Fibroblast of skin of back (primary cell): ENCODE measurements at places on chromosomes 16 and 17.

DNA sequence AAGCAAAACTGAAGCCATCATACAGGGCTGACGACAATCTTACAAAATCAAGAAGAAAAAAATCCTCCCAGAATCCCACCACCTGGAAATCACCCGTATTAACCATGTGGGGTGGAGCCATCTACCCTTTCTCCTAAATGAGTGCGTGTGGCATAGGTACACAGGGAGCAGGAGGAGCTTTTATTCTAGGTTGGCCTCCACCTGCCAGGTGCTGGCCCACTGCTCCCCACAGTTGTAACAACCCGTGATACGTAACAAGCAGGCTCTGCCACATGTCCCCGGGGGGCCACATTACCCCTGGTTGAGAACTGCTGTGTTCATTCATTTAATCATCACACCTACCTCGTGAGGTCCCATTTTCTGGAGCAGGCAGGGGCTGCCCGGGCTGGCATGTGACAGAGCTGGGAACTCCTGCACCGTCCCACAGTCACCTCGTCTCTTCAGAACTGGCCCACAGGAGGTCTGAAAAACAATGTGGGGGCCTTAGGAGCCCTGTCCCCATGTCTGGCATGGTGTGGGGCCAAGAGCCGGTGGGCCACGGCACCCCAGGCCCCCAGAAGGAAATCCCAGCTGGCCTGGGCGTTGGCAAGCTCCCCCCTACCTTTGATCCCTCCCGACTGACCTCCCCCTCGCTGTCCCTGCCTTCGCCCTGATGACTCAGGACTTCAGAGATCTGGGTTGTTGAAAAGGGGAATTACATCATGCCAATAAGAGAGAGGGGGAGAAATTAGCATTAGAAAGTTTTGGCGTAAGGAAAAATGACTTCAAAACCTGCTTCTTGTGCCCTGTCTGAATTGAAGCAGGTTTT is 12.9 kb downstream of the CMIP start:
- DNase-seq = peak; percentile 86

GRCh38 chr16:19127205-19127604 is 13.4 kb downstream of the ITPRIPL2 start:
- no peak for DNase-seq

GRCh38 chr16:20859699-20860098 is 40.5 kb downstream of the DCUN1D3 start:
- no peak for DNase-seq

- DNase-seq = no peak
These were observed 21.2 kb downstream of the SPHK1 start for GRCh38 chr17:76405607-76405966.

DNA sequence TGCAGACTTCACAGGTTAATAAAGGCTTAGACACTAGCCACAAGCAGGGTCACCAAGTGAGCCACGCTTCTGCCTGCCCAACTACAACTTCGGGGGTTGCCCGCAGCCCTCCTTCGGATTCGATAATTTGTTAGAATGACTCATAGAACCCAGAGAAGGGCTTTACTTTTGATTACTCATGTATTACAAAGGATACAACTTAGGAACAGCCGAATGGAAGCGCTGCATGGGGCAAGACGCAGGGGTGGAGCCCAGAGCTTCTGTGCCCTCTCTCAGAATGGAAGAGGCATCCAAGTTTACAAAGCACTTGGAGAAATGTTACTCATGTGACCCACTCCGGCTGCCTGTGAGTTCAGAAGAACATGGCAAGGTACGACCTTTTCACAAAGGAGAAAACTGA is 7.5 kb upstream of the CDH5 start:
- DNase-seq = peak; percentile 29

GRCh38 chr16:79484237-79484636 is 116.3 kb downstream of the MAF start:
- DNase-seq = no peak

- no peak for DNase-seq
These were observed 64.3 kb downstream of the MYH11 start for GRCh38 chr16:15792563-15792971.

DNA sequence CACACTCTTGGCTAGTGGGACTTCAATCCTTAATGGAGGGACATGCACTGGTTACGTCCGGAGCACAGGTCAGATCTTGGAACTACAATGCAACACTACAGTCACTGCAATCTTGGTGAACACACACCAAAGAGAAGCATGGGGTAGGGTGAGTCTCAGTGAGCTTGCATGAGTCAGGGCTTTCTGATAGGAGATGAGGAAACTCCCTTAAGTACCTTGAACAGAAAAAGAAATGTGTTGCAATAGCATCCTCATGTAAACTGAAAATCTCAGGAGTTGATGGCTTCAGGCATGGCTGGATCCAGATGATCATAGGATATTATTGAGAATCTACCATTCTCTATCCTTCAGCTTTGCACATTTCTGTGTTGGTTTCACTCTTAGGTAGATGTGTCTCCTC is 54.1 kb downstream of the CES1 start:
- no peak for DNase-seq

- no peak for DNase-seq
These were observed 50.6 kb downstream of the RNF112 start for GRCh38 chr17:19461681-19462080.

GRCh38 chr17:40265337-40265736 is 22.3 kb upstream of the CDC6 start:
- DNase-seq = no peak

DNA sequence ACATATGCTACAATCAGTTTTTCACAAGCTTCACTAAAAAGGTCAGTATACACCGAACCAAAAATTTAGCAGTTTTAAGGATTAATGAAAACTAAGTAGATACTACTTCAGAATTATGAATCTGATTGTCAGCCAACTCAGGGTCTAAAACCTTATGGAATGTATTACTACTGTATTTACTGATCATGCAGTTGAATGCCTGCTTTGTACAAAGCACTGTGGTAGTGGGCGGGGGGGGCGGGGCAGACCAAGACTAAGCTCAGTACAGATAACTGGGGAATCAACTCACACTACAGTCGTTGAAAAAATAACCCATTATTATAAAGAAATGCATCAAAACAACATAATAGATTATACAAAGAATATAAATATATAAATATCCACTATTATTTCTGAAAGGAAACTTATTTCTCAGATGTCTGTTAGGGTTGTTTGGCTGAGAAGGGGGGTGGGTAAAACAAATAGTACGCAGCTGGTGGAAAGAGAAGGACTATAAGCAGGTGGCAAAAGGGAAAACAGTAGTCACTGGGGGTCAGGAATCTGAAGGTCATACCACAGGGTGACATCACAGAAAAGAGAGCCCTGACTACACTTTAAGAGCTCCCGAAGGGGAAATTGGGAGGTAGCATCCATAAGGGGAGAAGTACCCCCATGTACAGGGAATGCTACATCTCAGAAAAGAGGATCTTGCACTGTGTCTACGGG is 109.4 kb upstream of the AXIN2 start:
- no peak for DNase-seq

- DNase-seq = no peak
These were observed 66.4 kb downstream of the CMC2 start for GRCh38 chr16:80940069-80940856.

DNA sequence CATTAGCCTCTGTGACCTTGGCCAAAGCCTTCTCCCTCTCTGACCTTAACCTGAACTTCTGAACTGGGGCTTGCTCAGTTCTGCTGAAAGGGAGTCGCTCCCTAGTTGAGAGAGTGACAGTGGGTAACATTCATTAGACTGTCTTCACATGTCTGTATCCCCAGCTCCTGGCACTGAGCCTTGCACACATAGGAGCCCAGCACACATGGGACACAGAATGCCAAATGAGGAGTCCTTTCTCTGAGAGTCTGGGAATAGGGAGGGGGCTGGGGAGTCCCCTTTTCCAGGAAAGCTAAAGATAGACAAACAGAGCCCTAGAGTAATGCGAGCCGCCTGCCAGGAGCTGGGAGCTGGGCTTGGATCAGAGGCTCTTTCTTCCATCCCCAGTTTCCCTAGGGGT is 2.5 kb downstream of the TAC4 start:
- DNase-seq = no peak

GRCh38 chr17:21774263-21774662 is 81.9 kb downstream of the KCNJ18 start:
- no peak for DNase-seq

DNA sequence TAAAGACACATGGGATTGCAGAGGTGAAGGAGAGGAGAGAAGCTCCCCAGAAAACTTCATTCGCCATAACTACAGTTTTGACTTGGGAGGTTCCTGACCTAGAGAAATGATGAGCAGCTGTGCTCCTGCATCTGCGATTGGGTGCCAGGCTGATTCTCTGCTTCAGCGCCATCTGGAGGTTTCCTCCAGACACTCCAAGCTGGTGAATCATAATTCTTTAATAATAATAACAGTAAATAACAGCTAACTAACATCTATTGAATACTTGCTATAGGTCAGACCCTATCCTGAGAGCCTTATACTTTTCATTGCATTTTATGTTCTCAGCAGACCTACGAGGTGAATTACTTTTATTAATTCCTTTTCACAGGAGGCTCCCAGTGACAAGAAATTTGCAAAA is 575.8 kb downstream of the TOX3 start:
- peak; percentile 17 for DNase-seq

DNA sequence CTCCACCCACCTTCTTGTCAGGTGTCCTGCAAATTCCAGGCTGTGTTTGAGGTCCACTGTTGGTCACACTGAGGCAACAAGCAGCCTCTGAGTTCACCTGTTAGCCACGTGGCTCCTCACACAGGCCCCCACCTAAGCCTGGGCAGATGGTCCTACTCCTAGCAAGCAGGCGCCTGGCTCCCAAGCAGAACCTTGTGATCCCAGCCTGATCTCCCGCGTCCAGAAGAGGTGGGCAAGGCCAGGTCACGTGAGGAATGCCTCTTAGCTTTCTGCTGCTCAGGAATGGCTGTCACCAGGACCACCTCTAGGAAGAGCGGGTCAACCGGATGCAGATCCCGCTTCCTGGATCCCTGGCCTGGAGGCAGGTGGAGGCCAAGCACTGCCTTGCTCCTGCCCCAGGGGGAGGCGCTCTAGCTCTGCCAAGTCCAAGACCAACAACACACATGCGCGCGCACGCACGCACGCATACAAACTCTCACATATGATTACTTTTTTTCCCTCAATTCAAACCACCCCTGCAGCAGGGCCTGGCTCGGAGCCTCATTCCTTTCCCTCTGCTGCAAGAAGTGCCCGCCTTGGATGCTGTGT is 9.5 kb downstream of the CYB561 start:
- peak; percentile 30 for DNase-seq

DNA sequence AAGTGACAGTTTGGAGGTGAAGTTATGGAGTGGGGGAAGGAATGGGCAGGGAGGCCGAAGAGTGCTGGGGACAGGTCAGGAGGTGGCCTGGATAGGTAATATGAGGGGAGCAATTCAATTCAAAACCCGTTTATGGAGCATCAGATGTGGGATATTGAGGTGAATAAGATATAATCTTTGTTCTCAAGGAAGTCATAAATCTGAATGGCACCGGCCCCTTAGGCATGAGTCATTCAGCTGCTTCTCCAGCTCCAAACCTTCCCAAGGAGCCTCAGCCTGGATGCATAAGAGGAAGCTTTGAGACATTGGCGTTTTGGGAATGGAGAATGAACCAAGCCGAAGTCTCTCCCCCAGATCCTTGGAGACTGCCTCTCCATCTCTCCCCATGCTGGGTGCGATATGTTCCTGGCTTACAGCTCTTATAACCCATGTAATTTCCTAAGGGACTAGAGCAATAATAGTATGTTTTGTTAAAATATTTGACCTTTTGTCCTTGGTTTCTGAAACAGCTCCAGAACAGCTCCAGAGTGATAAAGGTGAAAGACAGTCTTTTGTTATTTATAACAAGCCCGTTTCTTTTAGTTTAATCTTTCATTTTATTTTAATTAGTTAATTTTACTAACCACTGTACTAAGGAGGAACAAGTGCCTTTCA is 1.7 kb downstream of the TUBG2 start:
- DNase-seq = peak; percentile 67

- no peak for DNase-seq
These were observed 101.0 kb downstream of the SYCE1L start for GRCh38 chr16:77300256-77300655.

DNA sequence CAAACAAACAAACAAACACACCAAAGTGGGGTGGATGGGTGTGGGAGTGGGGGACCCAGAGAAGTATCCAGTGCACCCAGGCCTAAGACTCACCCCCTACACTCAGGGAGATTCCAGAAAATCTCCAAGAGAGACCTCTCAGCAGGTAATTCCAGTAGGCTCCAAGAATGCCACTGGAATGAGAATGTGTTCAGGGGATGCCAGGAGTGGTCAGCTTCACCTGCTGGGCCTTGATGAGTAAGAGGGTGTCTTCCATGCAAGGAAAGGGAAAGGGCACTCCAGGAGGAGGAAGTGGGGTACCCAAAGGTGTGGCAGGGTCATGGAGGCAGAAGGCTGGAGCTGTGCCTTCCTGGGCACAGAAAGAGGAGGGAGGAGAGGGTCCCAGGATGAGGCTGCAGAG is 9.9 kb downstream of the CDH1 start:
- DNase-seq = no peak

DNA sequence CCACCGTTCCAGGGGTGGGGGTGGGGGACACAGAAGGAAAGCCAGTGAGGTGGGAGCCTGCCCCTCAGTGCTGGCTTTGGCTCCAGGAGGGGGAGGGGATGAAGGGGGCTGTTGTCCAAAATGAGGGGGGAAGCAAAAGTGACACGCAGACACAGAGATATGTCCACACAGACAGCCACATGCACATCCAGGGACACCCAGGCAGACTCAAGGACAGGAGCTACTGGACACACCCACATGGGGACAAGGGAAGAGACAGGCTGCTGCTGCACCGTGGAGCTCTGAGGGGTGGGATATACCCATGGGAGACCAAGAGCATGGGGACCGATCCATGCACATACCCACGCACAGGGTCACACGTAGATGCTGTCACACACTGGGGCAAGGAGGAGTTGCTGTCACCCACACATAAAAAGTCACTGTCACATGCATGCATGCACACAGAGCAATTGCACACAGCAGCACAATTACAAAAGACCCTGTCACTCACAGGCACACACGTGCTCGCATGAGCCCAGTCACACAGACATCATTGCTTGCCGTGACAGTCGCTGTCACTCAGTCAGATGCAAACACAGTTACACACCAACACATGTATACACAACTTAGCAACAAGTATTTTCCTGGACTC is 1.3 kb downstream of the THRA start:
- no peak for DNase-seq

- DNase-seq = peak; percentile 76
These were observed 382.0 kb upstream of the DYNLRB2 start for GRCh38 chr16:80158766-80159165.

- no peak for DNase-seq
These were observed 9.9 kb downstream of the PSME3IP1 start for GRCh38 chr16:57175896-57176295.

- no peak for DNase-seq
These were observed 9.9 kb upstream of the TSPOAP1 start for GRCh38 chr17:58338454-58338840.

DNA sequence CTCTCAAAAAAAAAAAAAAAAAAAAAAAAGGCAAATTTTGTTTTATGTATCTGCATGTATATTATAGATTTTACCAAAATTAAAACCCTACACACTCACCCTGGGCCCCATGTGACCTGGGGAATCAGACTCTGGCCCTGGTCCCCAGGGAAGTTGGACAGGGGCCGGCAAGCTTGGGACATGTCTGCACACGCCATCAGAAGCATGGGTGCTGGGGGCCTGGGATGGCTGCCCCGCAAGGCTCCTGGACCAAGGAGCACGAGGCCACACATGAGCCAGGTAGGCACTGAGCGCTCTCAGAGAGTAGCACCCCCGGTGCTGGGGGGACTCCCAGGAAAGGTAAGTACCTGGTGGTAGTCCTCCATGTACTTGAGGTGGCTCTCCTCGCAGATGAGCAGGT is 39.6 kb downstream of the PPL start:
- no peak for DNase-seq

- no peak for DNase-seq
These were observed 4.5 kb upstream of the HERPUD1 start for GRCh38 chr16:56927471-56927870.
